Large intestine (tissue), 12 donors: ENCODE measurements at places on chromosomes 7 and 10.

GRCh38 chr10:71241114-71241829, 28.9 kb downstream of the UNC5B start:
- H3K4me3 ChIP-seq: no peak overlapping the region
- peaks cover 60% of the 10 kb centered on the region for H3K4me1 ChIP-seq
- H3K27me3 ChIP-seq: no peaks in the 10 kb centered on the region
- no peaks in the 10 kb centered on the region for H3K36me3 ChIP-seq

- H3K4me1 ChIP-seq: no peaks in the 10 kb centered on the region
- H3K27me3 ChIP-seq: no peaks in the 10 kb centered on the region
- no peak for DNase-seq
- no peaks in the 10 kb centered on the region for H3K36me3 ChIP-seq
- H3K27ac ChIP-seq: no peak overlapping the region
- no peak overlapping the region for H3K4me3 ChIP-seq
These were observed 50.3 kb upstream of the MACC1 start for GRCh38 chr7:20267482-20267881.

DNA sequence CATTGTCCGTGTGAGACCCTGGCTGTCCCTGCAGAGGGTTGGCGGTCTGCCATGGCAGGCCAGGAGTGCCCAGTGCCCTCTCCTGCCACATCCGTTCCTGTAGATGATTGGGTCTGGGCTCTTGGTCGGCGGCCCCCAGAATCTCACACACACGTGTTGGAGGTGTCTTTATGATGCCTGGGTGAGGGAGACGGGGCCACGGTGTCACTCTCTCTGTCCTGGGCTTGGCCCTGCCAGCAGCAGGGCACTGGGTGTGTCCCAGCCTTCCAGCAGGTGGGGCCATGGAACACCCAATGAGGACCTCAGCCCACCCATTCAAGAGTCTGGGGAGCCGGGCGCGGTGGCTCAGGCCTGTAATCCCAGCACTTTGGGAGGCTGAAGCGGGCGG, 30.2 kb downstream of the UNC5B start:
- no peaks in the 10 kb centered on the region for H3K36me3 ChIP-seq
- no peak overlapping the region for H3K4me3 ChIP-seq
- no peak for DNase-seq
- H3K4me1 ChIP-seq: peaks cover 64% of the 10 kb centered on the region

GRCh38 chr7:129493555-129493954, 8.8 kb upstream of the SMKR1 start:
- H3K4me1 ChIP-seq: no peaks in the 10 kb centered on the region
- H3K27me3 ChIP-seq: no peaks in the 10 kb centered on the region
- H3K27ac ChIP-seq: no peak overlapping the region
- H3K4me3 ChIP-seq: no peak overlapping the region

DNA sequence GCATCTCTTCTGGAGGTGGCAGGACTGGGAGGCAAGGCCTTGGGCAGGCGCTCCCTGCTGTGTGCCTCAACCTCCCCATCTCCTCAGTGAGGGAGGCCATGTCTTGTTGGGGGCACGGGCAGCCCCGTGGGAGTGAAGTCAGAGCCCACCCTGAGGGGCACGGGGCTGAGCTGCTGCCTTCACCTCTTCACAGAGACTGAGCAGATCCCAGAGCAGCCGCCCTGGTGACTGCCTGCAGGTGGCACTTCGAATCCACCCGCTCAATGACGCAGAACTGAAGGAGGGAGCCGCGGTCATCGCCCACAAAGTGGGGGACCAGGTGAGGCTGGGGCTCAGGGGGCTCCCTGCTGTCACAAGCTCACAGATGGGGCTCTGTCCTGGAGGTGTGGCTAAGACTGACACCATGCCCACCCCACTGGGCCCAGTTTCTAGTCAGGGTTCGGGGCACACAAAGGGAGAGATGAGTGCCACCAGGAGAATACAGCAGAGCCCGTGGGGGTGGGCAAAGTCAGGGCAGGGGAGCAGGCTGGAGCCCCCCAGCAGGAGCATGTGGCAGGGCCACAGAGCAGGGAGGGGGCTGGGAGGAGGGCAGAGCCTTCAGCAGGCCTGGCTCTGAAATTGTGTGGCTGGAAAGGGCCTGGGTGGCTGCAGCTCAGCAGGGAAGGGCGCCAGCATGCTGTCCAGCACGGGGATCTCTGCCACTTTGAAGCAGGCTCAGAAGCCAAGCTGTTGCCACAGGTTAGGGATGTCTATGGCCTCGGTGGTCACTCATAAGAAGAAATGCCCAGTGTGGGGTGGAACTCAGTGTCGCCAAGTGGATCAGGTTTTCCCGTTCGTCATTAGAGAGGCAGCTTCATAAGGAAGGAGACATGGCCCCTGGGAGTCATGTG, 18.8 kb upstream of the CHST12 start:
- H3K4me1 ChIP-seq: no peaks in the 10 kb centered on the region
- H3K27me3 ChIP-seq: no peaks in the 10 kb centered on the region
- peaks cover 34% of the 10 kb centered on the region for H3K36me3 ChIP-seq
- H3K27ac ChIP-seq: no peak overlapping the region
- DNase-seq: no peak
- H3K4me3 ChIP-seq: no peak overlapping the region

GRCh38 chr10:16944986-16945385, 127.8 kb upstream of the RSU1 start:
- no peaks in the 10 kb centered on the region for H3K27me3 ChIP-seq
- no peak overlapping the region for H3K4me3 ChIP-seq
- H3K27ac ChIP-seq: no peak overlapping the region

DNA sequence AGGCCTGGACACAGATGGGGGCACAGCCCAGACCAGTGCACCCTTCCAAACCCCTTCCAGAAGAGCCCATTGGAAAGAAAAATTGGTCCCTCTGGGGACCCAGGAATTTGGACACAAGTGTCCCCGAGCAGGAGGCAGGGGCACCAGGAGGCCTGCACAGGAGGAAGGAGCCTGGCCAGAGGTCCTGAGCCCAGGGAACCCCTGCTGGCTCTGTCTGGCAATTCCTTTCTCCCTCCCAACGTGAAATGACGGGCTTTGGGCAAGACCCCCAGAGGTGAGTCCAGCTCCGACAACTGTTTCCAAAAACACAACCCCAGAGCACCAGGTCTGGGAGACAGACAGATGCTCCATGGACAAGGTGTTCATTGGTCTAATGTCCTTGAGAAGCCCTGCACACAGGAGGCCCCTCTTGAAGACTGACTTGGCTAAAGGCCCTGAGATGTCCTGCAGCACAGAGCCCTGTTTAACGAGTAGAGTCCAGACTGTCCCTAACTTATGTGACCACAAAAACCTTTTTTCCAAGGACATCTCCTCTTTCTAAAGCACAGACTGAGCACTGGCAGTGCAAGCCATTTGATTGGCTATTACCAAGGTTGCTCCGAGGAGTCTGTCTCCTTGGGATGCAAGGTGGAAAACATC, 150.7 kb downstream of the OAT start:
- no peaks in the 10 kb centered on the region for H3K4me1 ChIP-seq
- H3K27ac ChIP-seq: no peak overlapping the region
- no peaks in the 10 kb centered on the region for H3K36me3 ChIP-seq
- H3K4me3 ChIP-seq: no peak overlapping the region
- DNase-seq: no peak
- no peaks in the 10 kb centered on the region for H3K27me3 ChIP-seq

DNA sequence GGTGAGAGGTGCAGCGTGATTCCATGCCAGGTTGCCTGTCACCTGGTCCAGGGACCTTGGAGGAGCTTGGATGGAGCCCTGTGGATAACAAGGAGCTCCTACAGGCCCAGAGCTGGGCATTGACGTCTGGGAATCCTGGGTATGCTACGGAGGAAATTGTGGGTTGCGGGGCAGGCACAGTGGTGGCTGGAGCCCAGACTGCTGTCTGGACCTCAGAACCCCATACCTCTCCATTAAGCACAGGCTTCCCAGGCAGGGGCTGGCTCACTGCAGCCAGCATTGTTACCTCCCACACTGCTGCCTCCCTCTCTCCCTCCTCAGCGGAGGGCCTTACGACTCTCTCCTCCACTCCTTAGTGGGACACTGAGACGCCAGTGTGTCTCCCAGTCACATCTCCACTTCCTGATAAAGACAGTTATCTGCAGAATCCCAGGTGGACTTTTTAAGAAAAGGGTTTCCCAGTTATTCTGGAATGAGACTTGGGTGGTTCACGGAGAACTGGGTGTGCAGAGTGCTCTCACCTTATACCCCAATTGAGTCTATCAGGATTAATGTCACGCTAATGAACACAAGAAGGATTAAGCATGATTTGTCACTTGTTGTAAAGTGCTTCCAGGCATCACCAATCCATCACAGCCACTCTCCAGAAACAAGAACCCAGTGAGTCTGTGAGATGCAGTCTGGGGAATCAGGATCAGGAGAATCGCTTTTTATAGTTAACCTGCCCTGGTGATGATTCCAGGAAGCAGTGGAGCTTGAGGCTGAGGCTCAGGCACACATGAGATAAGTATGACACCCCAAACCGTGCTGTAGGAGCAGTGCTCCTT, 309.4 kb downstream of the RPS24 start:
- H3K4me1 ChIP-seq: no peaks in the 10 kb centered on the region
- no peaks in the 10 kb centered on the region for H3K36me3 ChIP-seq
- no peak overlapping the region for H3K27ac ChIP-seq
- DNase-seq: no peak
- peaks cover 5% of the 10 kb centered on the region for H3K27me3 ChIP-seq

DNA sequence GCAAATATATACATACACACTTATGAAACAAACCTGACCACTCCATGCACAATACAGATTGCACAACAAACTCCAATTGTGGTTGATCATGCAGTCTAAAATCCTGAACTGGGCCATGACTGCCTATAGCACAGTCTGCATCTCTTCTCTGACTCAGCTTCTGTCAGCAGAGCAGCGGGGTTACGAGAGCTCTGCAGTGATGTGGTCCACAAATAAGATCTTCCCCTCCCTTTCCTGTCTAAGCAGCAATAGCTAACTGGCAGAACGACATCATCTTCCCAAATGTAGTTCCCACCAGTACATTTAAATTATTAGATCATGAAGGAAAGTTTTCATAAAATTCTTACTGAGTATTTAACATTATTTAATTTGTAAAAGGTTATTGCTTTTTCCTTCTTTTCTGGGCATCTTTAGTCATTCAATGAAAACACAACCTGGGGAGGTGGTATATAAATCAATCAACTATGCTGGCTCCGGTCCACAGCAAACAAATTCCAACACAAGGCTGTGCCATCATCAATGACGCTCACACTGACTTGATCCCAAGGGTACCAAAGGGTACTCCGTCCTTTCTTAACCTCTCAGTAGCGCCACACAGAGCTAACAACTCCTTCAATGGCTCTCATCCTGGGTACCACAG, 17.1 kb downstream of the ARHGAP21 start:
- H3K4me3 ChIP-seq: no peak overlapping the region
- H3K36me3 ChIP-seq: no peaks in the 10 kb centered on the region

- H3K27me3 ChIP-seq: no peaks in the 10 kb centered on the region
- H3K36me3 ChIP-seq: no peaks in the 10 kb centered on the region
- H3K4me3 ChIP-seq: no peak overlapping the region
- no peak for DNase-seq
These were observed 53.9 kb upstream of the CAV2 start for GRCh38 chr7:116445447-116446211.

DNA sequence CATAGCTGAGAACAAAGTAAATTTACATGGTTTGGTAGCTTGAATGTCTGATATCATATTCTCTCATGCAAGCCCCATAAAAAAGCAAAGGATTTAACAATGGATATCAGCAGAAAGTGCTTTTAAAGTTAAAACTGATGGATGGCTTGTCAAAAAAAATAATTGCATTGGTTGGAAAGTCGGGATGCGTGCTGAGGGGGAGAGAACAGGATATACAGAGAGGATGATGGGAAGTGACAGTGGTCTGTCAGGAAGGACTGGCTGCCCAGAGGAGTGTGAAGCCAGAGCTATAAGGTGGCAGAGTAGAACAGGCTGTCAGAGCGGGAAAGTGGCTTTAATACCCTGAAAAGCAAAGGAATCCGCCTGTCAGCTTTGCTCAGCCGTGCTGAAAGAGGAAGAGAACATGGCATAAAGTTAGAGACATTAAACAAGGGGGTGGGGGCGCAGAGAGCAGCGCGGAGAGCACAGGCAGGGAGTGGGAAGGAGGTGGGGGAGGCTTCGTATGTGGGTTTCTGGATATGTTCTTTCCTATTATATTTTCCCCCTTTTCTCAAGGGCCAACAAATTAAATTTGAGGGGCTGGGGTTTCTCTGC, 493.0 kb downstream of the LRMDA start:
- DNase-seq: no peak
- H3K27ac ChIP-seq: no peak overlapping the region
- H3K4me3 ChIP-seq: no peak overlapping the region
- H3K27me3 ChIP-seq: no peaks in the 10 kb centered on the region

DNA sequence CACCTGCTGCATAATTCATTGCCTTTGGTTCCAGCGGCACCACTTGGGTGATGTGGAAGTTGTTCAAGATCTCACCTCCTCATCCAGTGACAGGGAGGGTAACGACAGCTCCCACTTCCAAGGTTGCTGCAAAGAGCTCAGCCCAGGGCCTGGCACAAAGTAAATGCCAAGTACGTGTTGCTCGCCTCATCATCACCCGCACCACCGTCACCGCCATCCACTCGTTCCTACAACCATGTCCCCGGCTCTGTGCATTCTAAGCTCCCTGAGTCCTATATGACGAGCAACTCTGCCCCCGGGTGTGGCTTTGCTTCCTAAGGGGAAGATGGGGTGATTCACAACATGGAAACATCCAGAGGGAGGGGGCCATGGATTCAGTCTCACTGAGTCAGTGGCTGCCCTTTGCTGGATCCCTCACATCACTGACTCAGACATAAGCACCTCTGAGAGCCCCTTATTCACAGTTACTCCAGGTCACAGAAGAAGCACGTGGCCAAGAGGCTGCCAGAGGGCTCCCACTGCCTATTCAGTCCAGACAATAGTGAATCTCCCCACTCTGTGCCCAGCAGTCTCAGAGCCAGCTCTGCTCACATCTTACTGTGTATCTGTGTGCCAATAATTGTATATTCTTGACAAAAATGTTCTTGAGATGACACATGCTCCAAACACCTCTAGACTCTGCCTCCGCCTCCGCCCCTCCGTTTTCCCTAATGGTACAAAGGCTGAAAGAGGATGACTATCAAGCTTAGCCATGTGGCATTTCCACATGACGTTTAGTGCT, 159.1 kb downstream of the GFRA1 start:
- H3K36me3 ChIP-seq: no peaks in the 10 kb centered on the region
- H3K4me3 ChIP-seq: no peak overlapping the region
- no peak for DNase-seq
- no peaks in the 10 kb centered on the region for H3K4me1 ChIP-seq
- no peaks in the 10 kb centered on the region for H3K27me3 ChIP-seq

- H3K4me3 ChIP-seq: no peak overlapping the region
- no peaks in the 10 kb centered on the region for H3K4me1 ChIP-seq
- no peak for DNase-seq
These were observed 228.6 kb downstream of the MAD1L1 start for GRCh38 chr7:2003931-2004812.

- no peaks in the 10 kb centered on the region for H3K4me1 ChIP-seq
- no peaks in the 10 kb centered on the region for H3K27me3 ChIP-seq
- no peak overlapping the region for H3K27ac ChIP-seq
- peaks cover 5% of the 10 kb centered on the region for H3K36me3 ChIP-seq
These were observed 105.9 kb upstream of the ANLN start for GRCh38 chr7:36283711-36284130.

- no peak overlapping the region for H3K27ac ChIP-seq
- H3K4me3 ChIP-seq: no peak overlapping the region
- no peaks in the 10 kb centered on the region for H3K36me3 ChIP-seq
- H3K4me1 ChIP-seq: no peaks in the 10 kb centered on the region
These were observed 65.3 kb downstream of the ALOX5 start for GRCh38 chr10:45439365-45439764.

- H3K4me3 ChIP-seq: no peak overlapping the region
- DNase-seq: no peak
- H3K27me3 ChIP-seq: no peaks in the 10 kb centered on the region
These were observed 187.6 kb upstream of the ITGB1 start for GRCh38 chr10:33145451-33146188.
